ENCODE measurements at places on chromosomes 5 and 9. TPM values are rescaled to one million over a fixed set of nuclear protein-coding genes. Genes with fewer than 3 reads are reported as not detected.

Gene LURAP1L
- total RNA-seq: 6.8 TPM

Gene SEMA6A
- 0.54 TPM for total RNA-seq

DNA sequence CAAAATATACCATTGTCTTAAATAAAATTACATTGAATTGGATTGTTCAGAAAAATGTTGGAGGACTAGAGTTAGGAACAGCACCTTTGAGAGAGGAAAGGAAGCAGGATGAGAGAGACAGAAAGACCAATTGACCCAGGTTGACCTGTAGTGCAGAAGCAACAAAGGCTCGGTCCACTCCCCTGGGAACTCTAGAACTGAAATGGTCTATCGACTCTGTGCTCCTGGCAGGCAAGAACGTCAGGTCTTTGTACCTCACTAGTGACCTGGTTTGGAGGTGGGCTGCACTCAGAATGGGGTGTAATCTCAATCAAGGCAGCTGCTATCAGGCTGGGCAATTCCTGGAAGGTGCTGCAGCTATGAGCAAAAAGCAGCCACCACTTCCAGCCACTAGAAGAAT lies 110.8 kb downstream of the FAM174A start:
- no peak for DNase-seq

GRCh38 chr9:124770359-124771020 lies 621 bp downstream of the NR6A1 start:
- DNase-seq: no peak

DNA sequence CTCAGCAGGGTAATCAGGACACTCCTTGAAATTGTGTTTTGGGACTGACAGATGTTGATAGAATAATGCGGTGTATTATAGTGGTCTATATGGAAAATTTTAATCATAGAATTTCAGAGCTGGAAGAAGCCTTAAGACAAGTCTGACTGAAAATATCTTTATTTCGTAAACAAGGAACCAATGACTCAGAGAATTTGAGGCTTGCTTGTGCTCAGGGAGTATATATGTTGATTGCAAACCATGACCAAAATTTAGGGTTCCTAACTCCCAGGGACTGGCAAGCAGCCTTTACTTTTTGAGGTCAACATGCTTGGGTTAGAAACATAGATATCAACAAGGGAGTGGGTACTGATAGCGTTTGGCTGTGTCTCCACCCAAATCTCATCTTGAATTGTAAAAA lies 287.2 kb downstream of the CD180 start:
- no peak for DNase-seq

DNA sequence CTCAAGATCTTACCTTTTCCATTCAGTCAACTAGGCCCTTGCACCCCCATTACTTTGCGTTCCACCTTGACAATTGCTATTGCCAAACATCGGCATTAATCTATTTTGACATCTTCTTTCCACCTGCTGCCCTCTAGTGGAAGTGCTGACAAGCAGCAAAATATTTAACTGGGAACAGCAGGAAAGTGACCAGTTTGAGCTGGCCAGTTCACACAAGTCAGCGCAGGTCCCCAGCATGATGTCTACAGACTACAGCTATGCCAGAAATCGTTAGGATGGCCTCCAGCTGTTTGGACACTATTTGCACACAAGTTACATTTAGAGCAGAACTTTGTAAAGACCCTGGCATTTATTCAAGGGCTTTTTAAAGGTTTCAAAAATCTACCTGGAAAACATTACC lies 160.1 kb downstream of the GHR start:
- DNase-seq: peak; percentile 35

Gene OSMR
- 82.4 TPM for total RNA-seq

Data from Panc1 (cell line).